ENCODE measurements at places on chromosomes 3 and 15.

- no peak for DNase-seq
Observed at GRCh38 chr15:43879386-43880355, 52.9 kb downstream of the WDR76 start.

- DNase-seq = no peak
Observed at GRCh38 chr3:104911376-104911775, 455.3 kb upstream of the ALCAM start.

DNA sequence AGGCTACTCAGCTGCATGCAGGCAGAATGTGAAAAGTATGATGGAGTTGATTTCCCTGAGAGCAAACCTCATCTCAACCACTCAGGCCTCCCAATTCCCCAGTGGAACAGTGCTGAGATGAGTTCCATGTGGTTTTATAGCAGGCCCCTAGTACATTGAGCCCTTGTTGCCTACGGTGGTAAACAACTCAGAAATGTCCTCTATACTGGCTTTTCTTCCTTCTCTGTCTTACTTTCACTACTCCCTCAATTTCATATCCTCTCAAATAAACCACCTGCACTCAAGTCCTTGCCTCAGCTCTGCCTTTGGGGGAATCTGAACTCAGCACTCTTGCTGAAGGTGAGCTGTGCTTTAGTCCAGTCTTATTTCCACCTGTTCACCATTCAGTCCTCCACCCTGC lies 399.9 kb downstream of the PDCD6IP start:
- DNase-seq = no peak

- DNase-seq = no peak
Observed at GRCh38 chr3:30563956-30564355, 42.4 kb upstream of the TGFBR2 start.

GRCh38 chr3:30914696-30915095 lies 20.2 kb upstream of the GADL1 start:
- no peak for DNase-seq

DNA sequence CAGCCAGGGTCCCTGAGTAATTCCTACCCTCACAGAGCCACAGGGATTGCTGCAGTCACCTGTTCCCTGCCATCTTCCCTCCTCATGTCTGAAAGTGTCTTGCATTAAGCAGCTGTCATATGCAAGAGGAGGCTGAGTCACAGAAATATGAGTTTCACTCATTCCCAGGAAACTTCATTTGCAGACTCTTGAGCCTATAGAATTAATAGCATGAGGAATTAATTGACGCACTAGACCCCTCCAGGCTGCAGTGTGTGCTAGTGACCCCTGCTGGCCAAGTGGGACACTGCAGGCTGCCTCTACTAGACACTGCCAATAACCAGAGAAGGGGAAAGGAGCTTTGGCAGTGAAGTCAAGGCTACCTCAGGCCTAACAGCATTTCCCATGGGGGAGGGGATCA lies 50.6 kb upstream of the SLC6A1 start:
- no peak for DNase-seq

DNA sequence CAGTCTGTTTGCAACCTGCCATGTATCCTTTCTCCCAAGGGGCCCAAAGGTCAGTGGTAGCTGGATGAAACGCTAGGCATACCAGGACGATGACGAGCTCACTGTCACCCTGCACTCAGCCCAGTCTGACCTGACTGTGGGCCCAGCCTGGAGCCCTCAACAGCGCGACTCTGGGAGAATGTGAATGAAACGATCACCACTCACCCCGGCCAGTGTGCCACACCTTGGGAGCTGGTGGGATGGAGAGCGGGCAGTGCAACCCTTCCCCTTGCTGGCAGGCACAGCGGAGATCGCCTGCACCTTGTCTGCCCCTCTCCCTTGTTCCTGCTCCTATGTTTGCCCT lies 27.2 kb downstream of the SRPRB start:
- DNase-seq = no peak

DNA sequence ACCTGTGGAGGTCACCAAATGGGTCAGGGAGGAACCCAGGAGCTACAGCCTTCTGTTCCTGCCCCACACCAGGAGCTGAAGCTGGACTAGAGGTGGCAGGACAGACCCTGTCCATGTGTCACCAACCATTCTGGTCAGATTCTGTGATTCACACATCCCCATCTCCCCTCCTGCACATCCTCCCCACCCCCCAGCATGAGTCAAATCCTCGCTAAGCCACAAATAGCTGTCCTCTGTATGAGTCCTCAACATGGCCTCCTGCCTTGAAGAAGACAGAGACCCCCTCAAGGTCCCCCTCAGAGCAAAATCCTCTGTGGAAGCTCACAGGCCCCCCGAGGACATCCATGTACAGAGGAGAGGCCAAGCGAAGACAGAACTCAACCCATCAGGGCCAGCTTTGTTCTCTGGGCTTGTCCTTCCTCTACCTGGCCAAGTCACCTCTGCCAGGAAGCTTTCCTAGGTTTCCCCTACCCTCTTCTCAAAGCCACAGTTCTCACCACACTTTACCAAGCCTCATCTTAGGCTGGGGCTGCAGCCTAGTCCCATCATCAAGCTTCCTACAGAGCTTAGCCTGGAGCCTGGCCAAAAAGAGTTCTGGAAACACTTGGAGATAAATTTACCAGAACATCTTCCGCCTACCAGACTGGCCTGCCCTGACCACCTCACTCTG lies 17.1 kb downstream of the CACNA2D2 start:
- DNase-seq = no peak

- no peak for DNase-seq
Observed at GRCh38 chr3:24110051-24110450, 165.0 kb downstream of the NR1D2 start.

DNA sequence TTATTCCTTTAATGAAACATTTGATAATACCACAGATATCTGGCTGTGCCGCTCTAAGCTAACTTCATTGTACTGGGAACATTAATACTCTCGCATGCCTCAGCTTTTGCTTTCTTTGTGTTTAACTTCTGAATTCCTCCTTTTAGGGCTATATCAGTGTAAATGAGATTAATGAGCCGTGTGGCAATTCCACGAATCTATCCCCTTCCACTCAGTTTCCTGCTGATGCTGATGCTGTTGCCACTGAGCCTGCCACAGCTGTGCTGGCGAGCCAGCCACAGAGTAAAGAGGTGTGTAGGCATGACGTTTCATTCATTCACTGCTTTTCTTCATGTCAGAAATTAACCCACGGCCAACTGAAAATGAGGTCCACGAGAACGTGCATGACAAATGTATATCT lies 30.0 kb upstream of the ABHD10 start:
- DNase-seq = no peak

DNA sequence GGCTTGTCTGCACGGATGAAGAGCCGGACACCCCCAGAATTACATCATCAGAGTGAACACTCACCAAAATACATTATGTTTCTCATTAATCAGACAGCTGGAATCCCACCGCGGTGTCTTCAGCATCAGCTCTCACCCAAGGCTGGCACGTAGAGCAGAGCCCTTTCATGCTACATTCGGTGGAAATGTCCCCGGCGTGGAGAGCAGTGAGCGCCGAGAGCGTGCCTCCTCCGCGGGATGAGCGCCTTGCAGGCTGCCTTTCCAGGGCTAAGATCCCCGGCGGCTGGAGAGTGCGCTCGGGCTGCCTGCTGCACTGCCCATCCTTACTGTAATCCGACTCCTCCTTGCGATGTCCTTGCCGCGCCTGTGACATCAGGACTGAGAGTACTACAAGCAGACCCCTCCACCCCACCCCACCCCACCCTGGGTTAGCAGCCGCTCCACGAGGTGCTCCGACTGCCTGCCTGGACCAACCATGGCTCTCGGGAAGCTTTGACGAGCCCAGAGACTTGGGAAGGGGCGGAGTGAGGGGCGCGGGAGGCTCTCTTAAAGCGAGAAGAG lies at the start of gene ZNF385D:
Gene ZNF385D (minus strand): TSS at position 380 of the 561 bp plus-strand sequence. CDS start 294 bp downstream, at position 86.
- no peak for DNase-seq

DNA sequence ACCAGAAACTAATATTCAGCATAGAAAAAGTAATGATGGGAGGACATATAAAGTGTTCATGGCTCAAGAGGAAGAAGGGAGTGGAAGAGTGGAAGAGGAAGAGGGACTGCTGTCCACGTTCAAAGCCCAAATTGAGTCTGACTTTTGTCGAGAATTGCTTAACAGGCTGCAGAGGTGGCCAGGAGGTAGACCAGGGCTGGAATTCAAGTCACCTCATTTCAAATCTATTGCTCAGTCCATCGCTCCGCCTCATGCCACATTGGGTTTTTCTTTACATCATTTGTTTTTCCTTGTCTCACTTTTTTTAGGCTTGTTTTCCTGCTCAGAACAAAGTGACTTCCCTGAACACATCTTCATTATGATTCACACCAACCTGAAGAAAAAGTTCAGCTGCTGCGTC lies 97.0 kb downstream of the RPL39L start:
- DNase-seq = no peak

- DNase-seq = no peak
Observed at GRCh38 chr3:112474796-112475195, 24.5 kb downstream of the BTLA start.

DNA sequence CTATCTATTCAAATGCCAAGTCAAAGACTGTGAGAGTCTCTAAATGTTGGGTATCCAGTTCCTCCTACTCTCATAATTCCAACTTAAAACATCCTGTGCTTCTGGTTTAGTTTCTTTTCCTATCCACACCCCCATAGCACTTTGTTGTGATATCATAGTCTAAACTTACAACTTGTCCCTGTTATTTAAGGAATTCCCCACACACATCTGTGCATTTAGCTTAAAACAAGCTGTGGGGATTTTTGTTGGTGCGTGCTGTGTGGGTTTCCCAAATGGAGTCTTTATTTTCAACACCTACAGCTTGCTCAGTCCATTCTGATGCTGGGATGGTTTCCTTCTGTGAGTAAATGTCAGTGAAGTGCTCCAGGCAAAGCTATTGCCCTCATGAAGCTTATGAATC lies 167.3 kb downstream of the GMNC start:
- no peak for DNase-seq

DNA sequence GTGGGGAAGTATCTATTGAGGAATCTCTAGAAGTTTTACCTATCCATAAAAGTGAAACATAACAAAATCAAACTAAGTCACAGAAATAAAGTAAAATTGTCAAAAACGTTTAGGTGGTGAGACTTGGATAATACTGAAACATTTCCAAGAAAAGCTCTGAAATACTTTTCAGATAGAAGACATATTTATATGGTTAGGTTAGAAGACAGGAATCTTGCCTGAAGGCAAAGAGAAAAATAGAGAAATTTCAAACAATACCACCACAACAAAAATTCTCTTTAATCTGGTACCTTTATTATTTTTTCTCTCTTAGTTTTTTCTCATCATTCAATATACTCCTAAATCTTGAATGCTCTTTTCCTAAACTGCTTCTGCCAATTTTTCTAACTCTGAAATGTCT lies 222.7 kb upstream of the PLSCR5 start:
- no peak for DNase-seq

- no peak for DNase-seq
Observed at GRCh38 chr15:84731774-84732173, 15.8 kb upstream of the SEC11A start.

DNA sequence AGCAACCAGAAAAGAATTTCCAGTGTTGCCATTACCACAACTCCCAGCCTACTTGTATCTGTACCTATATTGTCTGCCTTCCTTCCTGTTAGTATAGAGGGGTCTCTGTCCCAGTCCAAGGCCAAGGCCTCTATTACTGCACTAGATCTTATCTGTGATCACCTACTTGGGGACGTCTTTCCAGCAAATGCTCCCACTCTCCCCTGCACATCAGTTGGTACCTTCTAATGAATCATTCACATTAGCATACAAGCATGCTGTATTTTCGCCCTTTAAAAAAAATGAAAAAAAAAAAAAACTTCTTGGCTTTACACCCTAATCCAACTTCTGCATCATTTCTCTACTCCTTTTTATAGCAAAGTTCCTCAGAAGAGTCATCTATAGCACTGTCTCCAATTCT lies 4.8 kb upstream of the AVEN start:
- no peak for DNase-seq

GRCh38 chr3:120604382-120604781 lies 8.2 kb downstream of the NDUFB4 start:
- DNase-seq = no peak

- no peak for DNase-seq
Observed at GRCh38 chr3:104553121-104553520, 813.6 kb upstream of the ALCAM start.

GRCh38 chr3:42745291-42745745 lies 27.7 kb downstream of the CCDC13 start:
- no peak for DNase-seq

GRCh38 chr15:79919090-79919748 lies 22.4 kb upstream of the MTHFS start:
- DNase-seq = no peak

DNA sequence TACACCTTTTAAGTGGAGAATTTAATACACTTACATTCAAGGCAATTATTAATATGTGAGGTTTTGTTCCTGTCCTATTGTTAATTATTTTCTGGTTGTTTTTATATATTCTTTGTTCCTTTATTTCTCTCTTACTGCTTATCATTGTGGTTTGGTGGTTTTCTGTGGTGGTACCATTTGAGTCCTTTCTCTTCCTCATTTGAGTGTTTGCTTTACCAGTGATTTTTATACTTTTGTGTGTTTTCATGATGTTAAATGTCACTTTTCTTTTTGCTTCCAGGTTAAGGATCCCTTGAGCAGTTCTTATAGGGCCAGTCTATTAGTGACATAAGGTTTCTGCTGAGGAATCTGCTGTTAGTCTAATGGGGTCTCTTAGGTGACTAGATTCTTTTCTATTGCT lies 116.5 kb downstream of the LRRK1 start:
- DNase-seq = no peak

- DNase-seq = no peak
Observed at GRCh38 chr15:50452927-50453326, 28.7 kb downstream of the USP8 start.

DNA sequence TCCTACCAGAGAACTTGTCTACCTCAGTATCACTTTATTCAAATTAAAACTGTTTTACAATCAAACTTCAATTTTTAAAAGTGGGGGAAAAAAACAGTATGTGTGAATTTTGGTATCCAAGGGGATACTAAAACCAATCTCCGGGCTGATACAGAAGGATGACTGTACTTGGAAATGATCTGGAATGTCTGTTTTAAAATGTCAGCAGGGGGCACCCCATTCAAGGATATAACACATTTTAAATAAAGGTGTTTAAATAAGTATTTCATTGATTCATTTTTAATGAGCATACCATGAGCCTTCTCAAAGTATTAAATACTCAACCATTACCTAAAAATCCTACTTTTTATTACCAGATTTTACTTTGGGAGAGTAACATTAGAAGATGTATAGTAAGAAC lies 67.9 kb downstream of the ULK4 start:
- DNase-seq = no peak

DNA sequence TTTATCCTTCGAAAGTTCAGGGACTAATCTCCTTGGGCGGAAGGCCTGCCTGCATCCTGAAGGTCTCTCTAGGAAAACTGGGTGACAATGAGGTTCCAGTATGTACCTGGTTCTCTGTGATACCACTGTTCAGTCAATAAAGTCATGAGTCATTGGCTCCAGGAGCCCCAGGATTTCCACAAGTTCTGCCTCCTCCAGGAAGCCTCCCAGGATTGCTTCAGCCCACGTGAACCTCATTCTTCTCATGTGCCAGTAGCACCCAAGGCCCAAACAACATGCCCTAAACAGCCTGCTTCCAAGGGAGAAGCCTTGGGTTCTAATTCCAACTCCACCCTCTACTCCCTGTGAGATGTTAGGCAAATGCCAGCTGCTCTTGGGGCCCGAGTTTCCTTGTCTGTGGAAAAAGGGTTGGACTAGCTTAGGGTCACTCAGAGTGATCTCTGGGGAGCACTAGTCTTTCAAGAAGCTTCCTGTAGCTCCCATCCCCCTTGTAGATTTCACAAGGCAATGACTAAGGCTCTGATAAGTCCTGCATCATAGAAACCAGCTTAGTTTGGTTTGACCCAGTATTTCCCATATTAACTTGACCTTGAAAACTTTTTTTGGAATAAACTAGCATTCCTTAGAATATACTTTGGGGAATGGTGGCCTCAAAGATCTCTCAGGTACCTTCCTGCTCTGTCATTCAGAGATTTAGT lies 118.3 kb upstream of the ATP2B2 start:
- DNase-seq = no peak

All from stimulated activated CD8-positive, alpha-beta memory T cell treated with anti-CD3 and anti-CD28 coated beads, Interleukin-7, amount 100 ng/mL, for 1 hour (primary cell).